ENCODE measurements at places on chromosomes 1 and 21.

GRCh38 chr1:203402152-203402551 is 51.2 kb upstream of the FMOD start:
- DNase-seq, result no peak

DNA sequence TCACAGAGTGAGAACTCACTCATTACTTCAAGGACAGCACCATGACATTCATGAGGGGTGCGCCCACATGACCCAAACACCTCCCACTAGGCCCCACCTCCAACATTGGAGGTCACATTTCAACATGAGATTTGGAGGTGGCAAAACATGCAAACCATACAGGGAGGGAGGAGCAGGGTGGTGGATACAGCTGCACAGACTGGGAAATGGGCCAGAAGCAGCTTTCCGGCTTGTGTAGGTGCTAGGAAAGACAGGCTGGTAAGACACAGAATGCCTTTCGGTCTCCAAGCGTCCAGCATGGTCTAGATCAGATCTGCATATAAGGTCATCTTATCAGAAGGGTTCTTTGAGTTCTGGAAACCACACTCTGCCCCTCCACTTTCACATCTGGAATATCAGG is 35.1 kb upstream of the TINAGL1 start:
- no peak for DNase-seq

GRCh38 chr1:230891413-230891812 is 23.1 kb upstream of the C1orf198 start:
- DNase-seq, result no peak

DNA sequence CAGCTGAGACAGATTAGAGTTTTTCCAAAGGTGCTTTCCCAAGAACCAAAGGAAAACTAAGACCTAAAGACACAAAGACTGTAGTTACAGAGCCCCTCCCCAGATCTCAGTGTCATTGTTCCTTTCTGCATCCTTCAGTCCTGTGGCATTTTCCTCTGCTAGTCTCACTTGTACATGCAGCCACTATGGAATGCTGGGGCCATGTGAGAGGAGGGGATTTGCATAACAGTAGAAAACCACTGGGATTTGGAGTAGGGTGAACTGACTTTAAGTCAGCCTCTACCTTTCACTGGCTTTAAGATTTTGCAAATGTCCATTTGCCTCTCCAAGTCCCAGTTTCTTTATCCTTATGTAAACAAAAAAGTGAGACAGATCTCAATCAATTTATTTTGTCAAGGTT is 119.4 kb upstream of the F3 start:
- no peak for DNase-seq

DNA sequence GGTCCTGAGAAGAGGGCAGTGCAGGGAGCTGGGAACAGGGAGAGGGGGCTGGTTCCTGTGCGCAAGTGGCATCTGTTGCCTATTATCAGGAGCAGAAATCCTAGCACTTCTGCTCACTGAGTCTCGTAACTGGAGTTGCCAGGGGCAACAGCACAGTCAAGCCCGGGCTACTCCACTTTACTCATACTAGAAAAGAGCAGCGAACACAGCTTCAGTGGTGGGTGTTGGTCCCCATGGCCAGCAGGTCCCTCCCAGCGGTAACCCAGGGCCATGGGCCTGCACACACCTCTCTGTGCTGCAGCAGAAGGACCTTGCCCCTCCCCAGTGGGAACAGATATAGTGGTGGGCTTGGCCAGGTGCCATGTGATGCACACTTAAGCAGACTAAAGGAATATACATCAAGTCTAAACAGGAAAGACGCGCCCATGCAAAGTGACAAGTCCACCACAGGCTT is 8.5 kb downstream of the PYCR2 start:
- DNase-seq, result no peak

DNA sequence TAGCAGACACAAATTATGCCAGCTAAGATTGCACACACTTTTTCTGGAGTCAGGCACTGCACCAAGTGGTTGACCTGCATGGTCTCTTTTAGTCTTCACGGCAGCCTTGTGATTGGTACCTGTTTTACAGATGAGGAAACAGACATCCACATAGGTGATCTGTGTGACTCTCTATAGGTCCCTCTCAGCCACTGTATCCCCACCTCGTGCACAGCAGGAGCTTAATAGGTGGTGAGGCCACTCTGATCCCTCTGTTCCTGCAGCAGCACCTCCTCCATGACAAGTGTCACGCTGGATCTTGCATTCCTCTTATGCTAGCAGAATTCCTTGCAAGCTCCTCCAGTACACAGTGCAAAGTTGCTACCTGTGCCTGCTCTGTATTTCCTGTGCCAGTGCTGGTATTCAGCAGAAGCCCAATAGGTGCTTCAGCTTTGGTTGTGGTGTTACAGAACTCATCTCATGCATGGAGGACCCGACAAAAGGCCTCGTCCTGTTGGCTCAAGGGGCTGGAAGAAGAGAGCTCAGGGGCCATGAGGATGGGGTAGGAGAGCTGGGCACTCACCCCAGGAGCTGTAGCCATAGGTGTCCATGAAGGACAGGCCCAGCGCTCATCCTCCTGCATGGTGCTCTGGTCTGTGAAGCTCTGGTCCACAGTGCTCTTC is 546.7 kb downstream of the PTPRU start:
- no peak for DNase-seq

- no peak for DNase-seq
Observed at GRCh38 chr1:44415013-44415412, 10.0 kb downstream of the RNF220 start.

DNA sequence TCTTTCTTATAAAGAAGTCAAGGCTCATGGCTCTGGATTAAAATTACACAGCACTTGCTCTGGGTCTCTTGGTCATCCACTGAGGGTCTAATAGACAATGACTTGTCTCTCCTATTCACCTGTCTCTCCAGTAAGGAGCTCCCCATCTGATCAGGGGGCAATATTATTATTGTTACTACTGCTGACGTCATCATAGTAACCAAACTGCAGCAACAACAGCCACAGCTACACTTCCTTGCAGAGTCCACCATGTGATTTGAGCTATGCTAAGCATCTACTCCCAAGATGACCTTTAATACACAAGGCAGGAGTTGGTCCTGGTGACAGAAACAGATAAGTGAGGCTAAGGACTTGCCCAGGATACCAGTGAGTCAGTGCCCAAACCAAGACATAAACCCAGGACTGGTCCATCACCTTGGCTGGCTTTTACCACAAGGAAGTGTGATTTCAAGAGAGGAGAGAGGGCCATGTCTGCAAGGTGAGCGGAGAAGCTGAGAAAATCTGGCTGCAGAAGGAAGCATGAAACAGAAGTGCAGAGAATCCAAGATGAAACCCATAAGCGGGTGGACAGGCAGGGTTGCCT is 602.5 kb downstream of the PTPRU start:
- no peak for DNase-seq

DNA sequence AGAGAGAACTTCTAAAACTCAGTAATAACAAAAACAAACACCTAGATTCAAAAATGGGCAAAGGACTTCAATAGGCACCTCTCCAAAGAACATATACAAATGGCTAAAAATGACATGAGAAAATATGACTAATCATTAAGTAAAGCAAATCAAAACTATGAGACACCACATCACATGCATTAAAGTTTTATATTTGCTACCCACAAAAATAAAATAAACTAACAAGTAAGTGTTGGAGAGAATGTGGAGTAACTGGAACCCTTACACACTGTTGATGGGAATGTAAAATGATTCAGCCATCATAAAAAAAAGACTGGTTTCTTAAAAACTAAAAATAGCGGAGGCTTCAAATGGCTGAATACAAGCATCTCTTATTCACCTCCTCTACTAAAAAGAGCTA is 262.1 kb upstream of the PKN2 start:
- DNase-seq, result no peak

- no peak for DNase-seq
Observed at GRCh38 chr1:169161496-169162194, 55.2 kb downstream of the ATP1B1 start.

DNA sequence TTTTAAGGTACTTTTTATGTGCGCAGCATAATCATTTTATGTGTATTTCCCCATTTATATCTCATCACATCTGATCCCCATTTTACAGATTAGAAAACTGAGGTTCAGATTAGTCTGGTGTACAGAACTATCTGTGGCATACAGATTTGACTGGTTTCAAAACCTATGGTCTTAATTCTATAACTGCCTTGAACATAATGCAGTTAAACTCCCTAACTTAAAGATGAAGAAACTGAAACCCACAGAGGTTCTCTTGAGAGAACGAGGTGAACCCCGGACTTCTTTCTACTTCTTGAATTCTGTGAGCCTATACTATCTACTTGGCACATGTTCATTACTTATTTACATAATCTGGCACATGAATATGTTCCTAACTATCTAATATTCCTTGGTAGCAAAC is 479.1 kb downstream of the AGBL4 start:
- DNase-seq, result no peak

DNA sequence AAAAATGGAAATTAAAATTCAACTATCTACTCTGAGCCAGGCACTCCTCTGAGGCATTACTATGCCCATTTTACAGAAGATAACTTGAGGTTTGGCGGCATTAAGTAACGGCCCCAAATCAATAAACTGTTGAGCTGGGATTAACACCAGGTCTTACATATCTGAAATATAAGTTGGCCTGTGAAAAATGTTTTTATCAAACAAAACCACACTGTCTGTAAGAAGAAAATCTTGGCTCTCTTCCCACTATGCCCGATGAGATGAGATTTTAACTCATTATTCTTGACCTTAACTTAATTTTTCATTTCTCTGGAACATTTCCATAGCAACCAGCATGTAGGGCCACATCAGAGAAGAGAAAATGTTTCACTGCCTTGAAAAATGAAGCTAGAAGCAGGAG is 21.8 kb downstream of the RC3H1 start:
- no peak for DNase-seq

- DNase-seq, result no peak
Observed at GRCh38 chr1:7409278-7409677, 361.8 kb upstream of the VAMP3 start.

- DNase-seq, result peak; percentile 89
Observed at GRCh38 chr1:66351913-66352312, 182.0 kb upstream of the SGIP1 start.

DNA sequence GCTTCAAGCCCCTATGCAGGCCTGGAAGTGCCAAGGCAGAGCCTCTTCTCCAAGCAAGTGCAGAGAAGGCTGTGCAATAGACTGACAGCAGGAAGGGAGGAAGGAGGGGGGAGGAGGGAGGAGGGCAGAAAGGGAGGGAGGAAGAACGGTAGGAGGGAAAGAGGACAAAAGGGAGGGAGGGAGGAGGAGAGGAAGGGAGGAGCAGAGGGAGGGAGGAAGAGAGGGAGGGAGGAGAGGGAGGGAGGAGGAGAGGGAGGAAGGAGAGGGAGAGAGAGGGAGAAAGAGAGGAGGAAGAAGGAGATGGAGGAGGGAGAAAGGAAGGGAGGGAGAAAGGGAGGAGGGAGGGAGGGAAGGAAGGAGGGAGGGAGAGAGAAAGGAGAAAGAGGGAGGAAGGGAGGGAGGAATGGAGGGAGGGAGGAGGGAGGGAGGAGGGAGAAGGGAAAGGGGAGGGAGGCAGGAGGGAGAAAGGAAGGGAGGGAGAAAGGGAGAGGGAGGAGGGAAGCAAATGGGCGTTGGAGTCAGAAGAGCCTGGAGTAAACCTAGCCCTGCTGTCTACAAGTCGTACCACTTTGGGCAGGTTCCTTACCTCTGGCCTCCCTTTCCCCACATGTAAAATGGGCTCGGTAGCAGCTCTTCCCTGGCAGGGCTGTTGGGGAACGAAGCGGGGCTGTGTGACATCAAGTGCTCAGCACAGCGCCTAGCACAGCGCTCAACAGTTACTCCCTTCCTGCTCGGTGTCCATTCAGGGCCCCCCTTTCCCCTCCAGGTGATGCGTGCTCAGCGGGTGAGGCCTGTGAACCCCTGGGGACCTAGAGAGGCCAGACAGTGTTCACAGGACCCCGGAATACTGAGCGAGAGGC is 244.6 kb downstream of the NPHP4 start:
- no peak for DNase-seq

- DNase-seq, result no peak
Observed at GRCh38 chr1:40244138-40244744, 3.5 kb upstream of the TMCO2 start.

DNA sequence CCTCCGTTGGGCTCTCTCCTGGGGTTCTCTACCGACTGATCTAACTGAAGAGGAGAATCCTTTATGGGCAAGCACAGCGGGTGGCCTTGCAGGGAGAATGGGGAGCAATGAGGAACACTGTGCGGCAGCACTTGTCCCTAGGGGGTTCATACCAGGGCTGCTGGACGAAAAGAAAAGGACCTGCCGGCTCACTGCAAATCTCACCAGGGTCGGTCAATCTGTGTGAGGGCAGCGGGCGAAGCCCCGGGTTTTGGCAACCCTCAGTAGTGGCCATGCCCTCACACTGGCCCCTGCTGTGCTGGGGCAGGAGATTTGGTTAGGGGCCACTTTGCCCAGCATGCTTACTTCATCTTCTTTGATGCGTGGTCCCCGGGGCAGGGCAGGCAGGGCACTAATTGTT is 5.9 kb downstream of the LHX9 start:
- DNase-seq, result no peak

DNA sequence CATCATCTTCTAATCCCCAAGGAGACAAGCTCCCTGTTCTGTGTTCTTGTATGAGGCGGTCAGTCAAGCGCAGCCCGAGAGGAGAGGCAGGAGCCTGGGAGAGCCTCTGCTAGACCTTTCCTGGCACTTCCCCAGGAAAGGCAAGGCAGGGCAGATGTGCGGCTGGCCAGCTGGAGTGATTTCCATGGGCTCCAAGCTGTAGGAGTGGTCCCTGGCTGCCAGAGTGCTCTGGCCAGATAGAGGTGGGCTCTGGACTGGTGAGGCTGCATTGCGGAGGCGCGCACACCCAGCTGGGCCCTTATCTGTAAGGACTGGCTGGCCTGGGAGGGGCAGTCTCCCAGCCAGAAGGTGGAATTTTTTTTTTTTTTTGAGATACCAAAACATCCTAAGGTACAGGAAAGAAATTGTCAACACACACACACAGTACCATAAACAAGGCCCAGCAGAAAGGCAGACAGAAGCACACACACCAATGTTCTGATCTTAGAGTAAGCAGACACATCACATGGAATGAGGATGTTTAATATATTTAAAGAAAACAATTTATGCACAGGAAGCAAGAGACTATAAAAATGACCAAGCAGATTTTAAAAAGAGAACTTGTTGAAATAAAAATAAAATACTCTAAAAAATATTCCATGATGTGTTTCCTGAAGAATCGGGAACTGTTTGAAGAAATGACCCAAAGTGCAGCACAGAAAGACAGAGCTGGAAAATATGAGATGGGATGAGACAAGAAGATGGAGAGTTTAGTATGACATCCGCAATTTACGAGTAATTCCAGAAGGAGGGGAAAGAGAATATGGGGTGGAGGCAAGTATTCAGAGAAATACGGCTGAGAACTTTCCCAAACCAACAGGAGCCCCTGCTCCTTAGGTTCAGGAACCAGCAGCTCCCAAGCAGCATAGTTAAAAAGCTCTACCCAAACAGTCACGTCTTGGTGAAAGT is 13.4 kb downstream of the IBA57 start:
- no peak for DNase-seq

- DNase-seq, result no peak
Observed at GRCh38 chr1:161836018-161836417, 69.9 kb downstream of the ATF6 start.

Data from CD4-positive, alpha-beta T cell treated with Interleukin-4 for 4 hours (primary cell).